ENCODE measurements at places on chromosomes 3 and 15.

GRCh38 chr3:19473971-19474580 lies 325.8 kb downstream of the KCNH8 start:
- DNase-seq = no peak

GRCh38 chr3:112900113-112900512 lies 53.4 kb upstream of the CD200R1L start:
- no peak for DNase-seq

DNA sequence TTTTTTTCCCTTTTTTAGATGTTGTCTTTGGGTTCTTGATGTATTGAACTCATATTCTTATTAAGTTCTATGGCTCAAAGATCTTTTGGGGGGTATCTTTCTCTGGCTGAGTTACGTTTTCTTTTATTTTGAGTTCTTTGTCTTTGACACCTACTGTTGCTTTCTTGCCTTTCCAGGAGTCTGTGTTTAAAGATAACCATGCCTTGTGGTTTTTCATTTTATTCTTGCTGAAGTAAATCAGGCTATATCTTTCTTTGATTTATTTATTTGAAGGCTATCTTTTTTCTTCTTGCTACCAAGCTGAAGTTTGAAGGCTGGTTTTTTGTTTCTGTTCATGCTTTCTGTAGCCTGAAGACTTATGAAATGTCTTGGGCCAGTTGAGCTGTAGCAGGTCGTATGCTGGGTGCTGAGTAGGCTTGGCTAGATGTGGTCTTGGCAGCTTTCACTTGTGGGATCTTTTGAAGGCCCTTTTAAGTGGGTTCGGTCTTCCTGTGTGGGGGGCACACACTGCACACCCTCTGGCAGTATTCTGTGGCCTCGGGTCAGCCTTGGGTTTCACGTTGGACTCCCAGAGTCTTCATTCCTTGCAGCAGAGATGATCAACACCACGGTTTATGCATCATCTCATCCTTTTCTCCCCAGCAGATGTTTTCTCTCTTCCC lies 17.5 kb downstream of the SLCO3A1 start:
- DNase-seq = no peak

DNA sequence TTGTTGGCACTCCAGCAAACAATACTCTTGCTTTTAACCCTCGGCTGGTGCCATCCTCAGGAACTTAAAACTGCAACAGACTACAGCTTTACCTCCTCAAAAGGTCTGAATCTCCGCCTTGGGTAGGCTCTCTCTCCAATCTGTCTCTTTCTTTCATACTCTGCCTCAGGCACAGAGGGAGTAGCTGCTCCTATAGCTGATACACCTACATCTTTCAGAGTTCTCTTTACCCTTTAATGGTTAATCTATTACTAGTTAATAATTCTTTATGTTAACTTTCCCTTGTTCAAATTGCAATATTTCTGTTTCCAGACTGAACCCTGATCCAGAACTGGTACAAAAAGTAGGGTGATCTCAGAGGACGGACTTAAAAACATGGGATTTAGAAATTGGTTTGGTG lies 66.2 kb downstream of the MAP4 start:
- DNase-seq = no peak

GRCh38 chr3:153103406-153103945 lies 58.5 kb upstream of the RAP2B start:
- no peak for DNase-seq

DNA sequence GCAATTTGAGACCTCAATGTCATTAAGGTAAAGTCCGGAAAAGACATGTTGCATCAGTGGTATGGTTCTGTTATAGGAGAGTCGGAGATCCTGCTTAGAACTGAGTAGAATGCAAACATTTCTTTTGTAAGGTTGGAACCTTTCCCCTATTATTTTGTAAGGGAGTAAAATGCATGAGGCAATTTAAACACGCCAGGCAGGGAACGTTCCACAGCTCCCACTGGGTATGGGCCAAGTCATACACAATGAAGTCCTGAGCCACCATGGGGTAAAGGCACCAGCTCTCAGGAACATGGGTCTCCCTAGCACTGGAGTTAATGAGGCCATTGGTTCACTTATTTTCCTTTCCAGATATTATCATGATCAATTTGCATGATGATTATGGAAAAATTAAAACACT lies 116.6 kb upstream of the NR2F2 start:
- DNase-seq = no peak

- DNase-seq = no peak
These were observed 37.4 kb upstream of the DCP1A start for GRCh38 chr3:53384465-53385423.

DNA sequence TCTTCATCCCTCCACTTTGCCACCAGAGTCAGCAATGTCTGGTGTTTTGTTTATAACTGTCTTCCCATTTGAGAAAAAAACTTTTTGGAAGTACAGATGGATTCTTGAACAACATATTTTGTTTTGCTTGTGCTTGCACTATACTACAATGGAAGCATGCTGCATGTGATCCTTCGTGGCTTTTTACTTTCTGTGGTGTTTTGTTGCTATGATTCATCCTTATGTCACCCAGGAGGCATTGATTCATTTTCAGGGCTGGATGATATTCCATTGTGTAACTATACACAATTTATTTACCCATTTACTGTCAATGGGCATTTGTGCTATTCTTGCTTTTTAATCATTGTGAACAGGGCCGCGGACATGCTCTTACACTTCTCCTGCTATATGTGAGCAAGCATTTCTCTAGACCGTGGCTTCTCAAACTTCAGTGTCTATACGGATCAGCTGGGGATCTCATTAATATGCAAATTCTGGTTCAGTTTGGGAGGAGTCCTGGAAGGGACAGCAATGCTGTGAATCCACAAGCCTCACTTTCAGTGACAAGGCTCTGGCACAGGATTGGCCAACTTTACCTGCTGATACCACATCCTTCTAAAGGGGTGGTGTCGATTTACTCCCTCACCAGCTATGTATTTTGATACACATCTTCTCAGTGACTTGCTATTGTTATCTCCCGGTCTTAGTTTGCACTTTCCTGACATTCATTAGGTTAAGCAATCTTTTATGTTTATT lies 65.9 kb downstream of the POLR2M start:
- DNase-seq = no peak

GRCh38 chr15:70424937-70425411 lies 327.3 kb upstream of the TLE3 start:
- DNase-seq = peak; percentile 9

DNA sequence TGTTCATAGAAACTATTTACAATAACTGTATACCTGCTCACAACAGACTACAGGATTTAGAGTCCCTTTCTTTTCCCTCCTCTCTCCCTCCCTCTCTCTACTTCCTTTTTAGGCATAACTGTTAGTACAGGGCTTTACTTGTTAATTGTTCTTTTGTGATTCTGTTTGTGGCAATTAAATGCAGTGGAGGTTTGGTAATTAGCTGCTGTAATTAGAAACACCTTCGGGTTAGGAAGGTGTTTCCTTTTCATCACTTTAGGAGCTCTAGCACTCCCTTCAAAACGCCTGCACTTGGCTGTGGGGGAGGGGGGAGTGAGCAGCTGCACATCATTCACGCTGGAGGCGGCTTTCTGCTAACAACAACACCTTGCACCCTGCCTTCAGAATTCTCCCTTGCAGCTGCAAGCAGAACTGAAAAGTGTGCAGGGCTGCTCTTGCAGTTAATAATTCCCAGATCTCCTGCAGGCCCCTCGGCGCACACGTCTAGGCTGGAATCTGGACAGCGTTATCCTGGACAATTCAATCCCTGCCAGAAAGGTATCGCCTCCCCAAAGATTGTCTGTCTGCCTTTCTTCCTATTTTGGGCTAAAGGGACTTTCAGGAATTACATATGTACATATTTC lies 242.6 kb upstream of the RGMA start:
- no peak for DNase-seq

- no peak for DNase-seq
These were observed 61.4 kb upstream of the IMPG2 start for GRCh38 chr3:101381809-101382208.

DNA sequence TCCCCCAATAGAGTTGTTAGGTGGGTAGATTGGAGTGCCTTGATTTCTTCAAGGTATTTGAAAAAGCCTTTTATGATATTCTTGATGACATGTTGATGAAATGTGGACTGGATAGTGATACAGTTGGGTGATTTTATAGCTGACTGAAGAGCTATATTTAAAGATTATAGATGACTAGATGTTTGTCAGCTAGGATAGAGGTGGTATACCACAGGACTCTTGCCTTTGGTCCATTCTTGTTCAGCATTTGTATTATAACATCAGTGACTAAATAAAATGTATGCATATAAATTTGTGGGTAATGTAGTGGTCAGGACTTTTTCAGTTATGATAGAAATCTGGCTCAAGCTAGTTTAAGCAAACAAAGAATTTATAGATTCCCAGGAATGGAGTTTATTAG lies 143.9 kb downstream of the ZNF609 start:
- DNase-seq = no peak

DNA sequence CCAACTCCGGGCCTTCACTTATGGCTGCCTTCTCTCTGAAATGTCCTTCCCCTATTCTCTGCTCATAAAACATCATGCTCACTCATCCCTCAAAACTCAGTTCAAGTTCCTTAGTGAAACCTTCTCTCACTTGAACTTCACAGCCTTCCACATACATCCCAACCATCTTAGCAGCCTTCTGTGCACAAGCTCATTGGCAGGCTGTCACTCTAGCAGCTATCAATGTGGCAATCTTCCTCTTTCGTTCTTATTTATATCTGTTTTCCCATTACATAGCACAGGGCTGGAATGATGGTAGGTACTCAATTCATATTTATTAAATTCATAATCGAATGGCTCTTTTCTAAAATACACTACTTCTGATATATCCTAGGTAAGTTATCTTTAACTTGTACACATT lies 66.4 kb upstream of the MCTP2 start:
- no peak for DNase-seq

GRCh38 chr15:98369081-98369716 lies 279.1 kb upstream of the IGF1R start:
- DNase-seq = no peak

- no peak for DNase-seq
These were observed 888.3 kb downstream of the PLOD2 start for GRCh38 chr3:145272684-145273083.

DNA sequence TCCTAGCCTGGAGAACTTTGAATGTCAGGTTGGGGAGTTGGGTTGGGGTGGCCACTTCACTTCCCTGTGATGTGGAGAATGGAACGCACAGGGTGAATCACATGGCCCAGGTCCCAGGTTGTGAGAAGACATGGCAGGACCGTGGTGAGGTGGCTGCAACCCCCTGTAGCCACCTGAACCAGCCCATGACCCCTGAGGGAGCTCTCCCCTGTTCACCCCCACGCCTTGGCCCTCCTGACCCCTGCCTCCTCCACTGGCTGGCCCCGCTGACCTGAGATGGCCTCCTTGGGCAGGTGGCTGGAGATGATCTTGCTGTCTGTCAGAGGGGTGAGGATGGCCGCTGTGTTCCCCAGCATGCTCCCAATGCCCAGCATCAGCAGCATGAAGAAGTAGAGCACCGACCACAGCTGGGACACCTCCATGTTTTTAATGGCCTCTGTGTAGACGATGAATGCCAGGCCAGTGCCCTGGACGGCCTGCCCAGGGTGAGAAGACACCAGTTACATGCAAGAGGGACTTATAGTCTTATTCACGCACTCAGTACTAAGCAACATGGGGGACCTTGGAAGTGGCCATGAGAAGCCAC lies 31.0 kb downstream of the SLC6A20 start:
- no peak for DNase-seq

GRCh38 chr3:49397470-49397869 lies 14.3 kb downstream of the RHOA start:
- DNase-seq = no peak

- DNase-seq = no peak
These were observed 31.3 kb upstream of the FOXP1 start for GRCh38 chr3:71614869-71615268.

GRCh38 chr3:187222801-187223200 lies 25.5 kb downstream of the RTP1 start:
- no peak for DNase-seq

DNA sequence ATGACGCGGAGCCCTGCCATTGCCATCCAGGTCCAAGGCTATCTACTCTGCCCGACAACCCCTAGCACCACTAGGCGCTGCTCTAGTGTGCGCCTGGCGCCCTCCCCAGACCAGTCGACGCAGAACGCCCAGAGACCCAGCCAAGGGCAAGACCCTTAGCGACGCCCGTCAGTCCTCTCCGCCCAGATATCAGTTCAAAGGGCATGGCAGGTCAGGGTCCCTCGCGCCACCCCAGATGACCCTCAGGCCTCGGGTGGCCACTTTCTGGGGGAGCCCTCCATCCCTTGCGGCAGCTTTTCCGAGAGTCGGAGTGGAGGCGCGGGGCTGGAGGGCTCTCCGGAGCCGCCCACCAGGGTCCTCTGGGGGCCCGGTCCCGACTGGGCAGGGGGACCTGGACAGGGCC lies 371 bp upstream of the CLSTN2 start:
- DNase-seq = no peak

GRCh38 chr3:37139567-37140052 lies 34.8 kb downstream of the LRRFIP2 start:
- no peak for DNase-seq

DNA sequence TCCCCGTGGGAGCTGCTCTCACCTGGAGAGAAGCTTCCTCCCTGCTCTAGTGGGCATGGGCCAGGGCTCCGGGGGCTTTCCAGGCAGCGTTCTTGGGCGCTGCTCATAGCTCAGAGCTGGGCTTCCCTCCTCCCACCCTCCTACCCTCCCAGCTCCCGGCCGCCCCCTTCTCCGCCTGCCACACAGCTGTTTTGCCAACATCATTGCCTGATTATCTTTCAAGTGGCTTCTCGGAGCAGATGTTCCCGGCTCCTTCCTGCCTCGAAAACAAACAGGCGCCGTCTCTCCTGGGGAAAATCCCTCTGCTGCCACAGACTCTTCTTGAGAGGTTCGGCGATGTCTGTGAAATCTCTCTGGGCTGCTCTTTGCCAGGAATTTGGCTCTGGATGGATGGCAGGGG lies 195.6 kb downstream of the RPLP1 start:
- no peak for DNase-seq

GRCh38 chr3:183664913-183665381 lies 29.5 kb downstream of the KLHL24 start:
- no peak for DNase-seq

DNA sequence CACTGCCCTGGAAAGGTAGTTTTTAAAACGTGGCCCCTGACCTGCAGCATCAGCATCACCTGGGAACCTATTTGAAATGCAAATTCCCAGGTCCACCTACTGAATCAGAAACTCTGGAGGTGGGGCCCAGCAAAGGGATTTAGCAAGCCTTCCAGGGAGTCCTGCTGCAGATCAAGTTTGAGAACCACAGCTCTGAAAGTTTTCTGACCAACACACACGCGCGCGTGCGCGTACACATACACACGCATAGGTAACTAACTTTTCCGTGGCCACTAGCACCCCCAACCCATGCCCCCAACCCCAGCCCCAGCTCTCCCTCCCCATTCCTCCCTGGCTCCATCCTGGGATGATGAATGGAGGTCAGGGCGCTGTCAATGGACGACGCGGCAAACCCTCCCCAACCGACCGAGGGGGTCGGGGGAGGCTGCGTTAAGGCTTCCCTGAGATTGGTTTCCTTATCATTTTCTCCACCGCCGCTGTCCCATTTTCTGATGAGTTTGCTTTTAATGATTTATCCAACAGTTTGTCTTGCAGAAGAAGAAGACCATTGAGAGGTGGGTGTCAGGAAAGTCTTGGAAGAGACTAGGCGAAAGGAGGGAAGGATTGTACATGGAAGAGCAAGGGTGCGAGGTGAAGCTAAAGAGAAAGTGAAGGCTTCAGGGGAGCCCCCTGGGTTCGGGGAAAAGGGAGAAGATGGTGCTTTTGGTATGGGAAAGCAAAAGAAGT lies 590 bp upstream of the BOC start:
- no peak for DNase-seq

- no peak for DNase-seq
These were observed 274.0 kb upstream of the TGFBR2 start for GRCh38 chr3:30332196-30333021.
